Stimulated activated CD8-positive, alpha-beta memory T cell treated with anti-CD3 and anti-CD28 coated beads, Interleukin-7, amount 100 ng/mL, for 24 hours (primary cell): ENCODE measurements at places on chromosomes 11 and 22.

DNA sequence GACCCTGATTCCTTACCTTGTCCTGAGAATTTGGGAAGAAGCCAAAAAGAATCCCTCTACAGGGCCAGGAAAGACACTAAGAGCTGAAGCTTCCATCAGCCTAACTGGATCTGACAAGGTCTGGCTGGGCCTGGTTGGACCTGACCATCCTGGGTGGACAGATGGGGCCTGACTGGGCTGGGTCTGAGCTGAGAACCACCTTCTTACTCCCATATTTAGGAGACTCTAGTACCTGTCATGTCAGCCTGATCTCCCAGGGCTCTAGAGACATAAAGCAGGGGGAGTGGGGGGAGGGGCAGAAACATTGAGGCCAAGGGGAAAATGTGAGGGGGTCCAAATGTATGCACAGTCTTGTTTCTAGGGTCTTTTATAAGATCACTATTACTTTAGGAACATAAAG is 129.9 kb downstream of the BUD13 start:
- DNase-seq, result no peak

DNA sequence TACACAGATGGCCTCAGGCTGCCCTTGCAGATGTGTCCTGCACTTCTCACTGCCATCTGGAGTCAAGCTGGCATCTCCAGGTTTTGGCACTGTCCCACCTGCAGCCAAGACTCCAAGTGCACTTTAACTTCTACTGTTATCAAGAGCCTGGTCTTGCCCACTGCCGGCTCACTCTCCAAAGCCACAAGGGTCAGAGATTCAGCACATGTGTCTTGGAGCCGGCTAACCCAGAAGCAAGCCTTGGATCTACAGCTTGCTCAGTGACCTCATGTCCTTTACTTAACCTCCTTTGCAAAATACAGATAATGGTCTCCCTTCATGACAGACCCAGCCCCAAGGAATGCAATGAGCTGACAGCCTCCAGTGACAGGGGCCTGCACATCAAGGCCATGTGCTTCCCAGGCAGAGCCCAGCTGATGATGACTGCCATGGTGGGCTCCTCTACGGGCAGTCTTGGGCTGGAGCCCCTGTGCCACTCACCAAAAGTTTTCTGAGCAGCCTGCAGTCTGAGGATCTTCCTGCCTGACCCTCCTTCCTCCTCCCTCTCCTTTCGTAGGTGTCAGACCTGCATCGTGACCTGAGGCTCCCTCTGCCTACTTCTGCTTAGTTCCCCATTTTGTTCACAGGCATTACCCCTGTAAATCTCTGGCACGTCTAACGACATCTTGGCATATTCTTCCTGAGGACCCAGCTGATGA is 9.0 kb downstream of the TP53AIP1 start:
- DNase-seq, result no peak

DNA sequence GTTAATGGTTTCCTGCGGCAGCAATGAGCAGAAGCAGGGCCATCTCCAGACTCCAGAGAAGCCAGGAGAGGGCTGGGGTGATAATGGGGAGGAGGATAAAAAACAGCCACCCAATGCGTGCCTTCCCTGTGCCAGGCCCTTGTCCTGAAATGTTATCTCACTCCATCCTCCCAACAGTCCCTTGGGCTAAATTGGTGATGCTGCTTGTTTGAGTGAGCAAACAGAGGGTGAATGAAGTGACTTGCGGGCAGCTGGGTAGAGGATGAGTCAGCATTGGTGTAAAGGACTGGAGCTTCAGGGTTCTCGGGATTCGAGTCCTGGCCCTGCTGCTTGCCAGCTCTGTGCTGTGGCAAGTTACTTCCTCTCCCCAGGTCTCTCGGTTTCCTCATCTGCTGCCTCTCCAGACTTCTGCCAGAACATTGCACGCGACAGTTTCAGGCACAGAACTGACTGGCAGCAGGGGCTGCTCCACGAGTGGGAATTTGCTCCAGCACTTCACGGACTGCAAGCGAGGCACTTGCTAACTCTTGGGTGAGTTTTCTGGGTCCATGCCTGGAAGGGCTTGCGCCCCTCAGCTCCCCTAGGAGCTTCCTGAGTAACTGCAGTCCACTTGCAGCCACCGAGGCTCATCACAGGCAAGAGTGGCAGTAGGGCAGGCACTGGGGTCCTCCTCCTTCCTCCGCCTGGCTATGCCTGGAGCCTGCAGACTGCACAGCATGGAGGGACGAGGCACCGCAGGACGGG is at the start of gene P2RY6:
Gene P2RY6, plus strand, starts transcription at position 403 of the 744 bp plus-strand sequence. CDS start 24,181 bp downstream, outside the sequence.
- DNase-seq, result no peak

GRCh38 chr22:50545522-50546325 is at the start of gene KLHDC7B:
Gene KLHDC7B, plus strand, starts transcription at chr22:50545899. Its CDS starts 345 bp downstream, at chr22:50546244.
- no peak for DNase-seq

DNA sequence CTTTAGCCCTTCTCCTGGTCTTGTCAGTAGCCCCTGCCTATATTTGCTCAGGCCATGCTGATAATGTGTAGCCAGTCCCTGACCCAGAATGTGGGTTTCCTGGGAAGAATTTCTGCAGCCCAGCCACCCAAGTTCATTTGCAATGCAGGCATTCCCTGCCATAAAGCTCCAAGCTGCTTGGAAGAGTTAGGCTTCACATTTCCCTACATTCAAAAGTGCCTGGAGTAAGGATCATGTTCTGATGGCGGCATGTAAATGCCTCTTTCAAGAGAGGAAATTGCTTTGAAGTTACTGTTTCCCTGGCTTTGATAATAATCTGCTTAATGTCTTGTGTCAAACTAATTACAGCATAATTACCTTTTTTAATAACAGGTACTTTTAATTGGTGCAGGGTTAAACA is 266.1 kb downstream of the MIAT start:
- DNase-seq, result no peak
